SJSA1 (cell line): ENCODE measurements at places on chromosomes 1 and 21. TPM values are rescaled to one million over a fixed set of nuclear protein-coding genes. Genes with fewer than 3 reads are reported as not detected.

GRCh38 chr21:42002421-42002958, 7.7 kb downstream of the ZBTB21 start:
- peak; percentile 79 for DNase-seq
- no peak overlapping the region for H3K4me3 ChIP-seq
- no peaks in the 10 kb centered on the region for H3K27me3 ChIP-seq
- H3K27ac ChIP-seq: peak overlapping the region; percentile 37
- H3K4me1 ChIP-seq: peaks cover 15% of the 10 kb centered on the region

Gene TSPEAR
- not detected in 2 replicates for total RNA-seq

DNA sequence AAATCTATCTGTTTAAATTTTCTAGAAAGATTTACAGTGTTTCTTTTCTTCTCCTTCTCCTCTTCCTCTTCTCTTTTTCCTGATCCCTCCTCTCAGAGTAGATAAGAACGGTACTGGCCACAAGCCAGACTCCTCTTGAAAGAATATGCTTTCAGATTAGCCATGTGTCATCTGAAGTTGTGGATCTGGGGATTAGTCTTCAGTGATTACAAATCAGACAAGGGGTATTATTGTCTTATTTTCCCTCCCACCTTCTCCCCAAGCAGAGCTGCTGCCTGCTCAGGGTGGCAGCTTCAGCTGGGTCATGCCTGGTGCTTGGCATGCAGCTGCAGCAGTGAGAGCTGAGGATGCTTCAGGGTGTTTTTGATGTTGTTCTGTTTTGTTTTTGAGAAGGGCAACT, 42.7 kb downstream of the SGIP1 start:
- DNase-seq: no peak
- no peak overlapping the region for H3K4me3 ChIP-seq
- H3K4me1 ChIP-seq: peaks cover 33% of the 10 kb centered on the region
- H3K27me3 ChIP-seq: no peaks in the 10 kb centered on the region
- no peak overlapping the region for H3K27ac ChIP-seq
- H3K36me3 ChIP-seq: no peaks in the 10 kb centered on the region

GRCh38 chr1:219806020-219806419, 122.3 kb downstream of the SLC30A10 start:
- no peaks in the 10 kb centered on the region for H3K4me1 ChIP-seq
- no peak overlapping the region for H3K27ac ChIP-seq
- DNase-seq: no peak
- H3K27me3 ChIP-seq: no peaks in the 10 kb centered on the region
- no peaks in the 10 kb centered on the region for H3K36me3 ChIP-seq

DNA sequence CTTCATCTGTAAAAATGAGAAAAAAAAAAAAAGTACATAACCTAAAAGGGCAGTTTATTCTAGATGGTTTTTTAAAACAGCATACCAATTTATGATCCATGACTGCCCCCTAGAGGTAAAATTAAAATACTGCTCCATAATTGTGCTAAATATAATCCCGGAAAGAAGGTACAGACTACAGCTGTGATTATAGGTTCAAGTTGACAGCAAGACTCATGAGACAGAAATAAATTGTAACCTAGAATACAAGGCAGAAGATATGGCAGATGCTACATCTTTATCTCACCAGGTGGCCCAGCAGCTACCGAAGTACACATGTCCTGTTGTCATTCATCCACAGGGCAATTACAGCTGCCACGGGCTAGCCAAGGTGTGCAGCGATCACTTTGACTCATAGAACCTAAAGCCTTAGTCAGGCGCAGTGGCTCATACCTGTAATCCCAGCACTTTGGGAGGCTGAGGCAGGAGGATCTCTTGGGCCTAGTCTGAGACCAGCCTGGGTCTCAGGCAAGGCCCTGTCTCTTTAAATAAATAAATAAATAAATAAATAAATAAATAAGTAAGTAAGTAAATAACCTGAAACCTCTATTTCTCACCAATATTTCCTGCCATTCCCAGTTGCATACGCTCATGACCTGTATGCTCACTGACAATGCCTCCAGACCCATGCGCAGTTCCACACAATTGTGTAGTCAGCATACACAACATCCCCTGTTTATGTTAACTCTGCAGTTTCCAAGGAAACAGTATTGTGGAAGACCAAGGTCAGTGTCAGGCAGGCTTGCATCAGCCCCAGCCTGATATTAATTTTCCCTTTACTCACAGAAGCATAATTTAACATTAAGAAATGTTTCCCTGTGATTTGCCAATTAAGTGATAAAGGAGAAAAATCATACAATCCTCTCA, 18.3 kb upstream of the PPIE start:
- H3K27me3 ChIP-seq: peaks cover 40% of the 10 kb centered on the region
- H3K27ac ChIP-seq: no peak overlapping the region
- peak; percentile 51 for DNase-seq
- H3K4me3 ChIP-seq: no peak overlapping the region
- H3K4me1 ChIP-seq: no peaks in the 10 kb centered on the region

Gene PGLYRP4
- not detected in 2 replicates for total RNA-seq

DNA sequence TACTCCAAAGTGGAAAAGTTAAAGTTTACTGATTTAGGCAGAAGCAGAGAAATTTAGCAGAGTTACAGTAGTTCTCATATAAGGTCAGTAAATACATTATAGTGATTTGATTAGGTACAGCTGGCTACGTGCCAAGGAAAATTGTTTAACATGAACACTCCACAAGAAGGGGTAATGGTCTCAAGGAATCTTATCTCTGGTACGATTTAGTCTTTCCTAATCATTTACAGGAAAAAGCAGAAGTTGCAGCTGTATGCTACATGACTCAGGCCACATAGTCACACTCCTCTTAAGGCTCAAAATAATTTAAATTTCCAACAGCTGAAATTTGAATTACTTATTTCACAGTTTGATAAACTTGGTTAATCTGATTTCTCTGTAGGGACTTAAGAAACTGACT, 36.9 kb upstream of the OR2B11 start:
- no peaks in the 10 kb centered on the region for H3K27me3 ChIP-seq
- H3K27ac ChIP-seq: no peak overlapping the region
- H3K4me1 ChIP-seq: no peaks in the 10 kb centered on the region
- H3K4me3 ChIP-seq: no peak overlapping the region
- no peak for DNase-seq

GRCh38 chr1:42003433-42003832, 84.7 kb upstream of the HIVEP3 start:
- H3K4me1 ChIP-seq: no peaks in the 10 kb centered on the region
- H3K4me3 ChIP-seq: no peak overlapping the region
- H3K27ac ChIP-seq: no peak overlapping the region
- H3K36me3 ChIP-seq: no peaks in the 10 kb centered on the region
- no peak for DNase-seq
- H3K27me3 ChIP-seq: no peaks in the 10 kb centered on the region

GRCh38 chr1:7438396-7438785, 332.7 kb upstream of the VAMP3 start:
- no peaks in the 10 kb centered on the region for H3K4me1 ChIP-seq
- H3K27me3 ChIP-seq: no peaks in the 10 kb centered on the region
- no peak overlapping the region for H3K4me3 ChIP-seq

DNA sequence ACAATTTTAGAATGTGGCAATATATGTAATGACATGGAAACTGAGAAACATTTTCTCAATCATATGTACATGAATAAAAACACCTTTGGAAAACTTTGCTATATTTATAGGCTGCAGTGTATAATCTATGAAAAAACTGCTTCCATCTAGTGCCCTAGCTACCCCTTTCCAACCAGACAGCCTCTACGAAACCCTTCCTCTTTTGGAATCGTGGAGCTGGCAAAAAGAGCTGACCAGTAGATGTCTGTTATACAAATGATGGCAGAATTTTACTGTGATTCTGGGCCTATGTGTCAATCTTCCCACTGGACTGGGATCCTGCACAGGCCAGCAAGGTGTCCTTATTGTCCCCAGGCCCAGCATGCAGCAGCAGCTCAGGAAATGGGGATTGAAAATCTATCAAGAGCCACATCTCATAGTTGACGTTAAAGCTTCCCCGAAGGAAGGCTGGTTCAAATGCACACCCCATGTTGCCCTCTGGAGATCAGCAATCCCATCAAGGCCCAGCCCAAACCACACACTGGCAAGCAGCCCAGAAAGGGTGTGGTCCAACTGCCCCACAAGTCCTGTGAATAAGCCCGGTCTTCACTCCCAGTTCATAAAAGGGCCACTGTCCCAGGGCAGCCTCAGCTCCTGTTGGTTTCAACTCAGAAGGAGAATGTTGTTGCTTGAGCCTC, 8.8 kb upstream of the FAM20B start:
- H3K4me3 ChIP-seq: no peak overlapping the region
- H3K4me1 ChIP-seq: peaks cover 20% of the 10 kb centered on the region
- no peaks in the 10 kb centered on the region for H3K36me3 ChIP-seq
- peak; percentile 94 for DNase-seq
- H3K27ac ChIP-seq: peak overlapping the region; percentile 10; the same call in 1 of the 2 replicates
